ENCODE measurements at places on chromosomes 13 and 19.
A peak's percentile ranks its signal among the peaks of the same experiment; 100 is the strongest.

- DNase-seq, result peak; percentile 72
These were observed 11.4 kb downstream of the ARID3A start for GRCh38 chr19:937259-937694.

DNA sequence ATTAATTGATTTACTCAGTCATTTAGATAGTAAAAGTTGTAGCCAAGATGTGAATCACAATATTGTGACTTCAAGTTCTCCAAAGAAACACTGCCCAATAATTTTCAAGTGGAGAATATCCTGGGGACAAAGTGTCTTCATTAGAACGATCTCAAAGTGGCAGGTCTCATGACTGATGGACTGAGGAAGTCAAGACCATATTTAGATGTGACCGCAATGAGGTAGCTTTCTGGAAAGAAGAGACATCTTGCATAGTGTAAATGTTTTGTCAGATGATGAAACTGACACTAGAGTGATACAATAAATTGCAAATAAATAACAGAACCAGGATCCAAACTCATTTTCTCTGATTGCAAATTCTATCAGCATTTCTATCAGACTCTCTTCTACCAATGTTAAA is 1476.9 kb downstream of the EFNB2 start:
- no peak for DNase-seq

- DNase-seq, result no peak
These were observed 4.1 kb downstream of the SWSAP1 start for GRCh38 chr19:11378319-11379189.

- DNase-seq, result no peak
These were observed 1315.4 kb downstream of the EFNB2 start for GRCh38 chr13:105220063-105220462.

DNA sequence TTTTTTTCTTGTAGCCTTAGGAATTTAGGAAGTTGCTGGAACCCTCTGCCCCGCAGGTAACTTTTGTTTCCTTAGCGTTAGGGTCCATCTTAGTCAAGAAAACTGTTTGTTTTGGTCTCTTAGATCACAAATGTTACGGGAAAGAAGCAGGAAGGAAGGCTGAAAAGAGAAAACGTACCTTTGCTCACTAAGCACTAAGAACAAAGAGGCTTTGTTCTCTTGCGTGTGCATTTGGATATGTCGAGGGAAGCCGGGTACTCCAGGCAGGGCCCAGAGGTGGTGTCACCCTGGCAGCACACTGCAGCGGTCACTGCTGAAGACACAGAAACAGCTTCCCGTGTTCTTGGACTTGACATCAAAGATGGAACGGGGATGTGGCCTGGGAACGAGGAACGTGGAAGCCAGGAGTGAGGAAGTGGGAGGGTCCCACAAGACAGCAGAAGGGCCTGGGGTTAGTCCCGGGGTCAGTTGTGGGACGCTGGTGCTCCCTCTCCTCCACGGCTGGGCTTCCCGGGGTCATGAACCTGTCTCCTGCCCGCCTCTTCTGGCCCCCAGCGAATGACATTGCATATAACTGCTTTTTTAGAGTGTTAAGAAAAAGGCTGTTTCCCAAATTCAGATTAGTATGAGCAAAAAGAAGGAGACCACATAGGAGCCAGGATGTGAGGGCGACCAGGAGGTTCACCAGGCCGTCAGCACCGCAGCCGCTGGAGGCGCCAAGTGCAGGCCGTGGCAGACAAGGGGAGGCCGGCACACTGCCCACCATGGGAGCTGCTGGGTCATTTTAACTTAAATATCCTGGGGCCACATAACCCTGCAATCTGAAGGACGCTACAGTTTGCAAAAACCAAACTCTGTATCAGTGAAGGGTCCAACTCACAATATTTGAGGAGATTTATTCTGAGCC is 31.6 kb downstream of the ATP11A start:
- DNase-seq, result no peak

GRCh38 chr19:35509018-35509652 is 4.3 kb downstream of the DMKN start:
- DNase-seq, result no peak

- no peak for DNase-seq
These were observed 6.6 kb downstream of the EFNB2 start for GRCh38 chr13:106528718-106529414.

GRCh38 chr13:39073983-39074382 is 35.7 kb downstream of the NHLRC3 start:
- DNase-seq, result no peak

DNA sequence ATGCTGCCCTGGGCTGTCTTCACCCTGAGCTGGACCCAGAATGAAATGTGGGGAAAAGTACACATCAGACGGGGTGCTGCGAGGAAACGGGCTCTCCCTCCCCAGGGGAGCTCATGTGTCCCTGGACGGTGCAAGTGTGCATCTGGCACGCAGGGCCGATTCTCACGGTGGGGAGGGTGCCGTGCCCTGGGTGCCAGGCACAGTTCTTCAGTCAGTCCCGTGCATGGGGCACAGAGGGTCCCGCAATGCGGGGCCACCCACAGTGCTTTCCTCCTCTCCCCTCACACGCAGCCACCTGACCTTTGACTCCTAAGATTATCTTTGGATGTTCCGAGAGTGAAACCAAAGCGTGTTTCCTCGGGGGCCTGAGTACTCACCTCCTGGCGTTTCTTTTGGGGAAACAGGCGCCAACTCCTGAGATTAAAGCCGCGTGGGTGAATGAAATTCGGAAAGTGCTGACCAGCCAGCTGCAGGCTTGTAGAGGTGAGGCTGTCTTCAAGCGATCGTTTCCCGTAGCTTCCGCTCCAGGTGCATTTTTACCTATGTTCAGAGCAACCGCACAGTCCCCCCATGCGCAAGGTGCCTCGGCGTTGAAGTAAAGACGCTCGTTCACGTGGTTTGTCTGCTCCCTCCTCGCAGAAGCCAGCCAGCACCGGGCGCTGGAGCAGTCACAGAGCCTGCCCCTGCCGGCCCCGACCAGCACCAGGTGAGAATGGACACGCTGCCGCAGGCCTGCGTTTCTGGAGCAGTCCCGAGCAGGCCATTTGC is 17.5 kb upstream of the F7 start:
- DNase-seq, result no peak

DNA sequence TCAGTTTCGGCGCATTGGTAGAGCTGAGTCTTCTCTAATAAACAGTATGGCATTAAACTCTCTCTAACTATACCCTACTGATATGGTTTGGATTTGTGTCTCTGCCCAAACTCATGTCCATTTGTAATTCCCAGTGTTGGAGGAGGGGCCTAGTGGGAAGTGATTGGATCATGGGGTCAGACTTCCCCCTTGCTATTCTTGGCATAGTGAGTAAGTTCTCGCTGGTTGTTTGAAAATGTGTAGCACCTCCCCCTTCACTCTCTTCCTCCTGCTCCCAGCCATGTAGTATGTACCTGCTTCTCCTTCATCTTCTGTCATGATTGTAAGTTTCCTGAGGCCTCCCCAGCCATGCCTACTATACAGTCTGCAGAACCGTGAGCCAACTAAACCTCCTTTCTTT is 682.7 kb upstream of the ARGLU1 start:
- no peak for DNase-seq

DNA sequence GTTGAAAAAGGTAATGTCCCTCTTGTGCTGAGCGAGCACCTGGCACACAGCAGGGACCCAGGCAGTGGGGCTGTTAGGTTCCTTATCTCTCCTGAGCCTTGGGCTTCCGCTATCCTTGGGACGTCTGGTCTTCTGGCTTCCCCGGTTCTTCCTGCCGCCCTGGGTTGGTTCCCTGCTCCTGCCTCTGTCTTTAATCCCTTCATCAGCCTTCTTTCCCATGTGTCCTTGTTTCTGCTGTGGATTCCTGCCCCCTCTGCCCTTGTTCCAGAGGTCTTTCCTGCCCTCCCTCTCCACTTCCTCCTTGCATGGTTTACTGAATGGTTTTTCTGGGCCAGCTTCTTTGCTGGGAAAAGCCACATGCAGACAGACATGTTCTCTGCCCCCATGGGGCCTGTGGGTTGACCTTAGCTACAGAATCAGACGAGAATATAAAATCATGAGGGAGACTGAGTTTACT is 2.6 kb downstream of the EPN1 start:
- no peak for DNase-seq

GRCh38 chr19:57615346-57615745 is 1.3 kb downstream of the ZNF134 start:
- no peak for DNase-seq

DNA sequence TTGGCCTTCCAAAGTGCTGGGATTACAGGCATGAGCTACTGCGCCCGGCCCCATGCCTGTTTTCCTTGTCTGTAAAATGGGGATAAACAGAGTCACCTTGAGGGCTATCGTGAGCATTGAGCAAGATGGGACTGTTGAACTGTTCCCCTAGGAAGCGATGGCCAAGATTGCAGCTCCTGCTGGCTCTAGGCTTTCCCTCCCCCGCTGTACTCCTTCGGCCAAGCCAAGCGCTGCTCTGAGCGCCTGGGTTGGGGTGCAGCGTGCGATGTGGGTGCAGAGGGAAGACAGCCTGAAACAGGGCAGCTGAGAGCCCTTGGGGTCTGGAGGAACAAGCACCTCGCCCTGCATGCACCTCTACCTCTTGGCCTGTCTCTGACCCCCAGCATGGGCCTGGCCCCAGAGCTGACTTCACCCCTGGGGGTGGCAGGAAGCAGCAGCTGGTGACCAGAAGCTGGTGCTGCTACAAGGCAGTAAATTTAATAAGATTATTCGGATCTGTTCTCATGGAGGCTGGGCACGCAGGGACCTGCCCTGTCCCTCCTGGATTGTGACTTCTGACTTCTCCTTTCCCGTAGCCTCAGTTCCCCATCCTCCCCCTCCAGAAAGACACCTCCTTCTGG is 5.3 kb downstream of the GNG8 start:
- DNase-seq, result no peak

- no peak for DNase-seq
These were observed 1233.7 kb downstream of the PCDH17 start for GRCh38 chr13:58865286-58865685.

- DNase-seq, result no peak
These were observed at the start of gene PVR for GRCh38 chr19:44643605-44644401. Gene PVR (plus strand): TSS chr19:44643910. CDS start chr19:44644097, 187 bp downstream.

GRCh38 chr13:103525530-103525929 is 459.3 kb upstream of the SLC10A2 start:
- DNase-seq, result no peak

GRCh38 chr19:48433337-48433736 is 12.4 kb upstream of the GRWD1 start:
- no peak for DNase-seq

- DNase-seq, result no peak
These were observed 2.3 kb upstream of the PSPN start for GRCh38 chr19:6378041-6378440.

- no peak for DNase-seq
These were observed 2.3 kb upstream of the TMEM91 start for GRCh38 chr19:41373993-41374392.

GRCh38 chr19:368630-369024 is 24.0 kb upstream of the MIER2 start:
- no peak for DNase-seq

- DNase-seq, result no peak
These were observed 340.0 kb downstream of the DNAJC15 start for GRCh38 chr13:43363156-43363953.

DNA sequence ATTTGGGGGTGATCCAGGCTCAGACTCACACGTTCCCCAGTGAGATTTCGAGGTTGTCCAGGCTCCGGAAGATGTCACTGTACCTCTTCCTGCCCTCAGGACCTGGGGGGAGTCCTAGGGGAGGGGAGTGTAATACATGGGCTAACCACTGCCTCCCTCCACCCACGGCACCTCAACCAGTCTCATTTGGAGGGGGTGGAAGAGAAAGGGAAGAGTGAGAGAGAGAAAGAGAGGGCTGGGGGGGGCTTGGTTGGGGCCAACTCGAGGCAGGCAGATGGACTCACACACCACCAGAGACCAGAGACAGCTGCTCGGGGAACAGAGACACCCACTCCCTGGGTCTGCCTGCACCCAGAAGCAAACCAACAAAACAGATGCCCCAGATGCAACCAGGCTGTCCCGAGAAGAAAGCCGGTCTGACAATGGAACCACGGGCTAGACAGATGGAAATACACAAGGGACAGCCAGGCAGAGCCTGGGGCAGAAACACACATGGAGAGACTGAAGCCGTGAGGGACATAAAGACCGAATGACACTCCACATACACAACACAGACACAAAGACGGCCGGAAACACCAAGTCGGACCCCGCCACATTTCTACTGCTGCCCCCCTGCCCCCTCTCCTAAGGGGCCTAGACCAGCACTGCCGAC is 825 bp downstream of the GMIP start:
- no peak for DNase-seq

DNA sequence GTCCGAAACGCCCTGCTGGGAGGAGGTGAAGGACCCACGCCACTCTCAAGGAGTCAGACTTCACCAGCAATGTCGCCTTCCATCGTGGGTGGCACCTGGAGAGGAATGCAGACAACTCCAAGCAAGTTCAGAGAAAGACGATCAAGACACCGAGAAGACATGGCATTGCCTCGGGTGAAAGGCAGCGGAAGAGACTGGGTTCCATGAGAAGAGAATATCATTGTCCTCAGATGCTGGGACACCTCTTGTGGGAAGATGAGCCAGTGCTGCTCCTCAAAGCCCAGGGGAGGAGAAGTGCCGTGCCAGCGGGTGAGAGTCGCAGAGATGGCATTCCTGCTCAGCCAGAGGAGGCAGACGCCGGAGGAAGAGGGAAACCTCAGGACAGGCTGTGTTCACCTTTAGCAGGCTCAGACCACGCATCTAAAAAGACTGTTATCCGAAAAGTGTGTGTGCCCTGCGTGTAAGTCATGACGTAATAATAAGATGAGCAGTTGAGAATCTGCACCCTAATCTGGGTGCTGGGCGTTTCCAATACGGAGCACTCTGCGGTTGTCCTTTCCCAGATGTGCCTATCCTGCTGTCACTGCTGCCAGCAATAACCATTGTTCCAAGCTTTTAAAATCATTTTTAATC is 144.6 kb upstream of the SPACA7 start:
- DNase-seq, result no peak

GRCh38 chr19:43229315-43229714 is 23.9 kb upstream of the PSG4 start:
- no peak for DNase-seq

- DNase-seq, result peak; percentile 74
These were observed 14.2 kb downstream of the ONECUT3 start for GRCh38 chr19:1767464-1767933.

DNA sequence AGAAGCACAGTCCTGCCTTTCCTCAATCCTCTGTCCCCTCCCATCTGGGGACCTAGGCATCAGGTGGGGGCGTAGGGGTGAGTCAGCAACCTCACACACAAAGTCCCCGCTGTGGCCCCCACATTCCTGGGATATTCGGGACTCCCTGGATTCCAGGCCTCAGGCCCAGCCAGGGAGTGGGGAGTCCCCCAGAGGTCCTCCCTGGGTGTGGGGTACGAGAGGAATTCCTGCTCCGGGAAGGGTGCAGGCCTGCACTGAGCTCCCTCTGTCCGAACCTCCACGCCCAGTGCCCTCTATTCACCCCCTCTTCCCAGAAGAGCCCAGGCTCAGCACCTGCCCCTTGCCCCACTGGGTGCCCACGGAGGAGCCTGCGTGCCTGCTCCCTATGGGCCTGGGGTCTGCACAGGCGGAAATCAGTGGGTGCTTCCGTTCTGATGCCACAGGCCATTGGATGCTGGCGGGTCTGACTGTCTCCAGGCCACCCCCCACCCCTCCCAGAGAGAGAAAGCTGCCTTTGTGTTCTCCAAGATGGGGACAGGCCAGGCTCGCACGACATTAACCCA is 3.4 kb downstream of the CADM4 start:
- DNase-seq, result no peak

GRCh38 chr19:16554776-16555175 is 12.5 kb upstream of the CHERP start:
- no peak for DNase-seq

- no peak for DNase-seq
These were observed 21.1 kb downstream of the PROSER1 start for GRCh38 chr13:39016787-39017186.

GRCh38 chr13:30153545-30154426 is 153.6 kb downstream of the KATNAL1 start:
- no peak for DNase-seq

- DNase-seq, result no peak
These were observed 1225.7 kb upstream of the MIR17HG start for GRCh38 chr13:90121784-90122183.
